Nephron progenitor cell (in vitro differentiated cells): ENCODE measurements at places on chromosomes 6 and 20.
A peak's percentile ranks its signal among the peaks of the same experiment; 100 is the strongest.

DNA sequence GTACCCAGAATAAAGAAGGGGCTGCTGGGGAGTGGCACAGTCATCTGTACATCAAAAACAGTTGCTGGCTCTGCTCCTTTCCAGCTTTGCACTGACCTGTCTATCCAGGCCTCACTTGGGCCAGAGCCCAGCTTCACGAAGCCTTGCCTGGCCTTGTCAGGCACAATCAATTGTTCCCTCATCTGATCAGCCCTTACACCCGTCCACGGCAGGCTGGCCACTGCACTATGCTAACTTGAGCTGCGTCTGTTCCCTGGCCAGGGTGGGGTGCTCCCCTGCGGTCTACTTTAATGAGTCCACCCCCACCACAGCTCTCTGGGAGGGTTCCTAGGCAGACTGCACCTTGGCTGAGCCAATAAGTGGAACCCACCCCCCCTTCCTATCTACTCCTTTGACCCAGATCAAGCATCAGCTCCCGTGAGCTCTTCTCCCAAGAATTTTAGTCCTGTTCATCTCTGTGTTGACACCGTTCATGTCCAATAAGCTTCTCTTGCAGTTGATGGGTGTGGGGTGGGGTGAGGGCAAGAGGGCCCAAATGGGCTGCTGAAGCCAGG is 74.3 kb upstream of the MLN start:
- DNase-seq: no peak

GRCh38 chr20:4138056-4138455 is 122.7 kb upstream of the RNF24 start:
- DNase-seq: no peak

GRCh38 chr6:22380236-22380635 is 83.4 kb upstream of the PRL start:
- no peak for DNase-seq

- DNase-seq: no peak
Measured at GRCh38 chr6:15423286-15423993, 177.6 kb downstream of the JARID2 start.

DNA sequence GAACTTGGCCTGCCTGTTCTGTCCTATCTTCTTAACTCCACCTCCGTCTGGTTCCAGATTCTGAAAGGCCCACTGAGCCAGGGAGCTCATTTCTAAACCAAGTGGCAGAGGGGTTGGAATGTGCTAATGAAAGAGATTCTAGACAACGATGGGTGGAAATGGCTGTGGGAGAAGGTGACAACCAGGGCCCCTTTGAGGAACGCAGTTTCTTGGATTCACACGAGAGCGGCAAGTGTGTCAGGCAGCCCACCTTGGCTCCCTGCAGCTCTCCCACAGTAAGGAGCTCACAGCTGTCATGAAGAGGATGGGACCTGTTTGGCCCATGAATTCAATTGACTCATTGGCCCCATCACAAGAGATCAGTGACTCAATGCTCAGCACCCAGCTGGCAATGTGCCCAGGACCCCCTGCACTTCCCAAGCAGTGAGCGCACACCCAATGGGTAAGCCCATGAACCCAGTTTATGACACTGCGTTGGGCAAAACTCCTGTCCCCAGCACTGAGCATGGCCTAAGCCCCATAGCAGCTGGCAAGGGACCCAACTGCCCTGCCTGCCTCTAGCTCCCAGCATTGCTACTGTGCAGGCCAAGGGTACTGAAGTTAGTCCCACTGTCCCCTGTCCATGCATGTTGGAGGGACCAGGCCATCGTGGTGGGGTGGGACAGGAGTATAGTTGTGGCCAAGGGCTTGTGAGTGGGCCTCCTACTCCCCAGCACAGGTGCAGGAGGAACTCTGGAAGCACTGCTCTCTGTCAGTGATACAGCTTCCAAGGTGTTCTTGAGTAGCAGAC is 16.4 kb downstream of the MRPS18A start:
- no peak for DNase-seq

GRCh38 chr20:40978761-40979160 is 49.9 kb upstream of the TOP1 start:
- DNase-seq: no peak

DNA sequence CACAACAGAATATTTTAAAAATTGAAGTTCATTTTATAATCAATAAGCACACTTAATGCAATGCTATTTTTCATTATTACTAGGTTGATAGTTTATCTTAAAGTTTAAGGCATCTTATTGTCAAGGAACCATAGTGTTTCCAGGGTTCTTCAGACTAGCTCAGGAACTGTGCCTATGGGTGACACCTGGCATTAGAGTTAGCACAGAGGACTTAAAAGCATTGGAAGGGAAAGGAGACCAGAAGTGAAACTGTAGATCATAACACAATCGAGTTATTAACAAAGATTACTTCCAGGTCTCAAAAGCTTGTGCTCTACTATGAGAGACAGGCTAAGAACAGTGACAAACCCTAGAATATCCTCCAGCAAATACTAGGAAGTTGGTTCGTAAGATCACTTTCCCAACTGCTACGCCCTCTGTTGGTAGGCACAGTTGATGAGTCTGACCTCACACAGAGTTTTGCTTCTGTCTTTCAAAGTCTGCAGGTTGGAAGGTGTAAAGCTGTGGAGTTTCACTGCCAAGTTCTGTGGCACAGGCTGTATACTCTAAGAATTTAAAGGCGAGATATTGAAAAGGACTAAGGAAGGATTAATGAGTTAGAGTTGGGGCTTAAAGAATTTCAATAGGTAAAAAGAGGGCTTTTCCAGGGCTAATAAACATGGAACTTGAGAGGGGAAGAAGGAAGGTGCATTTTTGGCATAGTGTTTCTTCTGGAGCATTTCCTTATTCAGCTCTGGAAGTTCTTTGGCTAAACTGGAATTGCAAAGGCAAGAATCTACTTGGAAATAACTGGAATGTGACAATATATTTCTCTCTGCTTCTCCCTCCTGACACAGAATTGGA is 531.3 kb upstream of the JAG1 start:
- peak; percentile 51 for DNase-seq

- DNase-seq: no peak
Measured at GRCh38 chr6:161452241-161452640, 178.4 kb upstream of the AGPAT4 start.

GRCh38 chr6:9783567-9783966 is 631.3 kb downstream of the TFAP2A start:
- DNase-seq: no peak
